ENCODE measurements at places on chromosomes 1 and 21.

DNA sequence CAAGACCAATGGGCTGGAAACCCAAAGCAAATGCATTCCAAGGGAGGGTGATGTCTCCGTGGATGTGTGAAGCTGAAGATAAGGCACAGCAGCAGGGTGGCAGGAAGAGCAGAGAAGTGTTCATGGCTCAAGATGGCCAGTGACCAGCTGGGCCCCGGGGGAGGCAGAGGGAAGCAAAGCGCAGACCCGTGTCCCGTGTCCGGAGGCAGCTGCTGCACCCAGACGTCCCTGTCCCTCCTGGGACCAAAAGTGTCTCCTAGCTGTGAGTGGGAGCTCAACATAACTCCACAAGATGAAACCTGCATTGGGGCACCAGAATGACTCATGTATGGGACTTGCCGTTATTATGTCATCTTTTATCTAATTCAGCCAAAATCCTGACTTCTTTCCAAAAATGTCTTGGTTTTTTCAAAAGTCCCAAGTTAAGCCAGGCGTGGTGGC, 118.2 kb downstream of the RIPK4 start:
- DNase-seq, result no peak

DNA sequence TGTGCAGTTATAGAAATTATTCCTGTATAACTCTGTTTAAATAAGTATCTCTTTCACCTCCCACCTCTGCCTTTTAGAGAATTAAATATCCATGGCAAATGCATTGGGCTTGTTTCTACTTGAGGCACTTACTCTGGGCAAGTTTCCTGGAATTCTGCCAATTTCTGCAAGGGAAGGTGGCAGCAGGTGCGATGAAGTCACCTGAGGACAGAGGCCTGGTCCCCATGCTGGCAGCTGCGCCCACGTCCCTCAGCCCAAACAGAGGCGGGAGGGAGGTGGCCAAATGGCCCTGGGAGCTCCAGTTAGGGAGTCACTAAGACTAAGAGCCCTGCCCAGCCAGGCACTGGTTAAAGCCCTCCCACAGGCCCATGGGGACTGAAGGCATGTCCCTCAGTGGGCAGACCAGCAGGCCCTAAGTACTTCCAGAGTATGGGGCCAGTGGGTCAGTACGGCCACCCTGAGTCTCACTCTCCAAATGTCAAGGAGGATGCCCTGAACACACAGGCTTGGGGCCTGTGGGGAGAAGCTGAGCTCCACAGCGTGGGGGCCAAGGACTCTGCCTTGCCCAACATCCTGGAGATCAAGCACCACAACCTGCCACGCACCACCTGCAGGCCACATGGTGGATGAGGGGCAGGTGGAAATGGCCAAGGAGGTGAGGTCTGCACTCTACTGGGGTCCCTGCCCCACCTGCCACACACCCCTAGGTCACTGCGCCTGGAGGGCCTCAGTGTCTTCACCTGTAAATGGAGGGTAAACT, 19.4 kb downstream of the ACOT7 start:
- DNase-seq, result no peak

- no peak for DNase-seq
These were observed 105.4 kb downstream of the PTPN14 start for GRCh38 chr1:214445831-214446614.

DNA sequence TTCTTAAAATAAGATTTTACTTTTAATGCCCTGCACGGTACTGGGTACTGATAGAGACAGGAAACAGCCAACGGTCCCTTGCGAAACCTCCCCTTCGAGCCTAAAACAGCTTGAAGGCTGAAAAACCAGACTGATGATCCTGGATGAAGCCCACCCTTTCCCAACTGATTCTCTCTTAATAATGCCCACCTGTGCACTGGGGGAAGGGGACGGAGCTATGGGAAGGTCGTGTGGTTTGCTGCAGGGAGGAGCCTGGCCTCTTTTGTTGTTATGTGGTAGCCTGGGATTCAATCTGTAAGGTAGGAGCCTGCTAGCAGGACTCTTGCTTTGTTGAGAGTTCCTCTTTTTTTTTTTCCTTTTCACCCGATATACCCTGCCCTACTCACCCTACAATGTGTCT, 25.6 kb downstream of the SAMSN1 start:
- DNase-seq, result no peak

GRCh38 chr1:930633-931138, 7.0 kb downstream of the SAMD11 start:
- DNase-seq, result no peak

GRCh38 chr1:59685101-59685500, 129.6 kb upstream of the HOOK1 start:
- no peak for DNase-seq

DNA sequence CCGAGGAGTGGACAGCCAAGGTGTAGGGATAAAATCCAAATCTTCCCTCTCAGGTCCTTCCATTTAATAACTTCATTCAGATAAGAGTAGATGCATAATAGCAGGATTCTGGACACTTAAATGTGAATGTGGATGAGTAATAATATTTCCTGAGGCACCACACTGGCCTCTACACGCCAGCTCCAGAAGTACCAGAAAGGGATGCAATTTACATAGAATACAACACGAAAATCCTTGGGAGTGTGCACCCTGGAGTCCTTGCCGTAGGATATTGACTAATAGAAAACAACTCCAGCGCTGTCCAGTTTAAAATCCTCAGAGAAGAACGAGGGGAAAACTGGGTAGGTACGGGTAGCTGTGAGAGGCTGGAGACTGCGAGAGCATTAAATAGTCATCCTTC, 6.9 kb downstream of the PLXNA2 start:
- no peak for DNase-seq
